ENCODE measurements at places on chromosomes 7 and 10. TPM values are rescaled to one million over a fixed set of nuclear protein-coding genes. Genes with fewer than 3 reads are reported as not detected.

GRCh38 chr10:58741673-58742072, 229.0 kb downstream of the BICC1 start:
- H3K36me3 ChIP-seq = no peaks in the 10 kb centered on the region
- no peak overlapping the region for H3K27ac ChIP-seq
- H3K27me3 ChIP-seq = no peaks in the 10 kb centered on the region
- peaks cover 4% of the 10 kb centered on the region for H3K4me1 ChIP-seq
- no peak overlapping the region for H3K4me3 ChIP-seq

- H3K4me1 ChIP-seq = no peaks in the 10 kb centered on the region
- DNase-seq = no peak
- H3K36me3 ChIP-seq = peaks cover 1% of the 10 kb centered on the region
- no peaks in the 10 kb centered on the region for H3K27me3 ChIP-seq
- H3K27ac ChIP-seq = no peak overlapping the region
Measured at GRCh38 chr10:11598712-11599397, 12.6 kb downstream of the USP6NL start.

CALHM1 gene
- total RNA-seq = not detected

INPP5F gene
- total RNA-seq = 14.3 TPM

- no peak for DNase-seq
- no peaks in the 10 kb centered on the region for H3K36me3 ChIP-seq
- H3K4me1 ChIP-seq = no peaks in the 10 kb centered on the region
- no peak overlapping the region for H3K4me3 ChIP-seq
Measured at GRCh38 chr7:156547884-156548561, 92.6 kb upstream of the RNF32 start.

DENND11 gene
- total RNA-seq = 24.1 TPM

- no peaks in the 10 kb centered on the region for H3K36me3 ChIP-seq
- no peak for DNase-seq
- H3K4me3 ChIP-seq = no peak overlapping the region
Measured at GRCh38 chr7:20698469-20698868, 83.0 kb downstream of the ABCB5 start.

DNA sequence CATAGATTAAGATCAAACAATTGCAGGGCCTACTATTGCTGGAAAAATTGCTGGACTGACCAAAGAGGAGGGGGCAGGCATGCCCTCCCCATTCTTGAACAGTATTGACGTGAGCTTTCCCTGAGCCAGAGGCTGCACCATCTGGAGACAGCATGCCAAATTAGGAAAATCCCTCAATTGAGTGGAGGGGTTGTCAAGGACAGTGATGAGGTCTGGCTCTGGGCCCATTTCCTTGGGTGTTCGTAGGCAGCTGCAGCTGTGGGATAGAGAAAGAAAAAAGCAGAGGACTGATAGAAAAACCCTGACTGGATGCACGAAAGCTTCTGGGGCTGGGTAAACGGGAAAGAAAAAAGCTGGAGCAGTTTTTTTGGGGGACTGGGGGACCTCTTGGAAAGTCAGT, 22.8 kb upstream of the ORC5 start:
- no peaks in the 10 kb centered on the region for H3K4me1 ChIP-seq
- no peak overlapping the region for H3K27ac ChIP-seq
- H3K4me3 ChIP-seq = no peak overlapping the region

TAS2R41 gene
- total RNA-seq = not detected

- no peak overlapping the region for H3K4me3 ChIP-seq
- no peaks in the 10 kb centered on the region for H3K36me3 ChIP-seq
- no peaks in the 10 kb centered on the region for H3K4me1 ChIP-seq
- H3K27me3 ChIP-seq = no peaks in the 10 kb centered on the region
- no peak for DNase-seq
Measured at GRCh38 chr7:121300685-121301420, 27.9 kb upstream of the WNT16 start.

DNA sequence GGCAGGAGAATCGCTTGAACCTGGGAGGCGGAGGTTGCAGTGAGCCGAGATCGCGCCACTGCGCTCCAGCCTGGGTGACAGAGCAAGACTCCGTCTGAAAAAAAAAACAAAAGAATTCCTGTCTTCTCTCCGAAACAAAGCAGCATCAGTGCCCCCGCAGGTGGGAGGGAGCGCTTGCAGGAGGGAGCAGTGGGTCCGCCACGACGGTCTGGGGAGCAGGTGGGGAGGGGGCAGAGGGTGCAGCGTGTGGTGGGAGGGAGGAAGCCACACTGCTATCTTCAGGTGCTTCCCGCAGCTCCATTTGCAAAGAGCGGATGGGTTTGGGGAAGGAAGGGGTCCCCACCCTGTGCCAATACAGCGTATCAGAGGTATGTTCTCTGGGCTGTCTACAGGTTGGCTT, 31.7 kb downstream of the LIMK1 start:
- no peak overlapping the region for H3K27ac ChIP-seq
- H3K4me1 ChIP-seq = no peaks in the 10 kb centered on the region
- H3K36me3 ChIP-seq = peaks cover 26% of the 10 kb centered on the region
- no peaks in the 10 kb centered on the region for H3K27me3 ChIP-seq

GRCh38 chr7:2496375-2496774, 20.2 kb upstream of the GRIFIN start:
- peaks cover 2% of the 10 kb centered on the region for H3K4me1 ChIP-seq
- no peak overlapping the region for H3K4me3 ChIP-seq
- no peaks in the 10 kb centered on the region for H3K27me3 ChIP-seq
- no peaks in the 10 kb centered on the region for H3K36me3 ChIP-seq

- H3K36me3 ChIP-seq = peaks cover 42% of the 10 kb centered on the region
- no peak overlapping the region for H3K27ac ChIP-seq
- H3K27me3 ChIP-seq = no peaks in the 10 kb centered on the region
- peaks cover 6% of the 10 kb centered on the region for H3K4me1 ChIP-seq
- no peak overlapping the region for H3K4me3 ChIP-seq
- no peak for DNase-seq
Measured at GRCh38 chr10:86449926-86450558, 71.5 kb downstream of the WAPL start.

DNA sequence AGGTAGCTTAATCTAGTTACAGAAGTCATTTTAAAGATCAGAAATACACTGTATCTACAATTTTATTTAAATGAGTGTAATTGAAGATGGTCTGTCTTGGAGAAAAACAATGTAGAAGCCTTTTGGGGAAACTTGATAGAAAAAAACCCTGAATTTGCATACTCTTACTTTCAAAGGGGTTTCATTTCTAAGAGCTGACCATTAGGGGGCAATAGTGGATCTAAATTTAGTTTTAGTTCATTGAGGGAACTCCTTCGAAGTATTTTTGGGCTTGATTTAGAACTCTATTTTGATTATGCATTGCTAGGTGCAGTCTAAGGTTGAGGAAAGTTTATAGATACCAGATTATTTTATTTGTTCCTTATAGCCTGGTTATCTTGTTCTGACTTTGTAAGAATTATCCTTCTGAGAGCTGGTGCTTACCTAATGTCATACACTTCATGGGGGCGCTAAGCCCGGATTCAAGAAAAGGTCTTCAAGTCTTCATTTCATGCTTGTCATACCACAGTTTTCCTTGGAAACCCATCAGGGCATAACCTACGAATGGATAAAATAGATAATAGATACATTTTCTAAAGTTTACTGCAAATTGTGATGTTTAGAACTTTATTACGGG, 69.1 kb upstream of the MXI1 start:
- DNase-seq = no peak
- peaks cover 6% of the 10 kb centered on the region for H3K4me1 ChIP-seq
- H3K4me3 ChIP-seq = no peak overlapping the region
- peaks cover under 1% of the 10 kb centered on the region for H3K36me3 ChIP-seq
- no peaks in the 10 kb centered on the region for H3K27me3 ChIP-seq

DNA sequence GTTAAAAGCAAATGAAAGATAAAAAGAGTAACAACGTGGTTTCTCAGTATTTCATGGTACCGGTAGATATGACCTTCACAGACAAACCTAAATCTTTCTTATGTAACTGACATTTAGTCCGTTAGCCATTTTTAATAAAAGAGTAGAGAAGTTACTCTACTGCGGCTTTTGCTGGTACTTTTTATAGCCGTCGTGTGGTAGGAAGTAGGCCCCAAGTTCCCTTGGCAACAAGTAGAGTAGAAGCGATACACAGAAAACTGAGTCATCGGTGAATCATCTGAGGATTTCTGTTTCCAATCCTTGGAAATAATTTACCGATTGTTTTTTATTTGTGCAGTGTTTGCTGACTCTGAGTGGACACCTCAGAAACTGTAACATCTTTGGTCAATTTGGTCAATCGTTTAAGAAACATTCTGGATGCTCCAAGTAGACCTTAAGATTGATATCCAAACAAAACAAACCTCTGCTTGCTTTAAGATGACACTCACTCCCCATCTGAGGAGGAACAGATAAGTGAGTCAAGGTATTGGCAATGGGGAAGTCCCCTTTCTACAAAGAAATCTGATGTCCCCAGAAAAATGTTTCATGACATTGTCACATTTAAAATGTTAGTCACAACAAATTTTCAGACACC, 63.9 kb upstream of the AHR start:
- H3K4me1 ChIP-seq = no peaks in the 10 kb centered on the region
- H3K36me3 ChIP-seq = no peaks in the 10 kb centered on the region
- H3K27ac ChIP-seq = no peak overlapping the region
- H3K4me3 ChIP-seq = no peak overlapping the region
- H3K27me3 ChIP-seq = no peaks in the 10 kb centered on the region

SLC39A12 gene
- total RNA-seq = not detected

GPRIN2 gene
- total RNA-seq = 23.2 TPM

AKR1B15 gene
- total RNA-seq = not detected

GRCh38 chr10:33180390-33180789, 154.1 kb downstream of the NRP1 start:
- H3K4me1 ChIP-seq = no peaks in the 10 kb centered on the region
- H3K36me3 ChIP-seq = peaks cover 24% of the 10 kb centered on the region
- no peak overlapping the region for H3K4me3 ChIP-seq
- no peak for DNase-seq

DNA sequence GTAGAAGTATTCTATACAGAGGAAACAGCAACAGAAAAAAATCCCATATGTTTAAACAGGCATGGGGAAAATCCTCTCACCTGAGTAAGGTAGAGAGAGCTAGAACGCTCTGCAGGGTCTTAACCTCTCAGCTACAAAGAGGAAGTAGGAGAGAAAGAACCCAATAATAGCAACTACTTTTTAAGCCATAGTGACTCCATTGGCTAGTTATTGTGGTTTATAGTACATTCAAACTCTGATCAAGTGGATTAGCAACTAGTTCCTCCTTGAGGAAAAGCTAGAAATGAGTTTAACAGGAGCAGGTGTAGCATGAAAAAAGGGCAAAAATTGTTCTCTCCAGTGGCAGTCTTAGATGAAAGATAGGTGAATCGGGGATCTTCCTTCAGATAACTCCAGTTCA, 89.7 kb downstream of the HGF start:
- H3K4me1 ChIP-seq = no peaks in the 10 kb centered on the region
- H3K27me3 ChIP-seq = no peaks in the 10 kb centered on the region
- H3K27ac ChIP-seq = no peak overlapping the region
- no peaks in the 10 kb centered on the region for H3K36me3 ChIP-seq
- H3K4me3 ChIP-seq = no peak overlapping the region

DNA sequence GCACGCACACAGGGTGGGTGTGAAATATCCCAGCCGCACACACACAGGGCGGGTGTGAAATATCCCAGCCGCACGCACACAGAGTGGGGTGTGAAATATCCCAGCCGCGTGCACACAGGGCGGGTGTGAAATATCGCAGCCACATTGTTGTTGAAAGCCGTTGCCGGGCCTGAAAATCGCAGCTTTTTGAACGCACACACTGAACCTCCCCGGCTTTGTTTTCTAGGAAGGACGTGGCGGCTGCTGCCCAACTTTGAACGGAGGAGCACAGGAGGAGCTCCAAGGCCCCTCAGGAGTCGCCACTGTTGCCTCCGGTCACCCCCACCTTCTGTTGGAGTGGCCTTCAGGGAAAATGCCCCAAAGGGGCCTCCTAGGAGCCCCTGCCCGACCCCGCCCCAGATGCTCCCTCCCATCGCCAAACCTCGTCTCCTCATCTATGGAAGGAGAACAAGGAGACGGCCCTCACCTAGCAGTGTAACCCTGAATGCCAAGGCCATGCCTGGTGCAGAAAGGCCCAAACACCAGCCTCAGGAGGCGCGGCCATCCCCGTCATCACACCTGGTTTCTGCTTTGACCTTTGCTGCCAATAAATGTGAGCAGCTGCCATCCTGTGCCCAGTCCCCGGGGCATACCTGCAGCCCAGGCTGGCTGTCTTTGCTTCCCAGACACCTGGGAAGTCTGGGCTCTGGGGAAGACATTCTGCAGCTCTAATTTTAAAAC, 318.6 kb downstream of the PTPRN2 start:
- no peaks in the 10 kb centered on the region for H3K27me3 ChIP-seq
- no peaks in the 10 kb centered on the region for H3K4me1 ChIP-seq
- H3K36me3 ChIP-seq = no peaks in the 10 kb centered on the region

RHOBTB1 gene
- total RNA-seq = 27.2 TPM

IDI2 gene
- total RNA-seq = 0.18 TPM

GRCh38 chr7:157358753-157359096, 21.9 kb downstream of the DNAJB6 start:
- DNase-seq = no peak
- peaks cover 12% of the 10 kb centered on the region for H3K36me3 ChIP-seq
- H3K4me1 ChIP-seq = peaks cover 2% of the 10 kb centered on the region
- H3K27me3 ChIP-seq = no peaks in the 10 kb centered on the region

PAX4 gene
- not detected for total RNA-seq

TES gene
- 105 TPM for total RNA-seq

- no peak for DNase-seq
- H3K4me3 ChIP-seq = no peak overlapping the region
- peaks cover 2% of the 10 kb centered on the region for H3K27me3 ChIP-seq
- H3K27ac ChIP-seq = no peak overlapping the region
- H3K36me3 ChIP-seq = no peaks in the 10 kb centered on the region
Measured at GRCh38 chr7:155971180-155971770, 159.0 kb upstream of the SHH start.

DNA sequence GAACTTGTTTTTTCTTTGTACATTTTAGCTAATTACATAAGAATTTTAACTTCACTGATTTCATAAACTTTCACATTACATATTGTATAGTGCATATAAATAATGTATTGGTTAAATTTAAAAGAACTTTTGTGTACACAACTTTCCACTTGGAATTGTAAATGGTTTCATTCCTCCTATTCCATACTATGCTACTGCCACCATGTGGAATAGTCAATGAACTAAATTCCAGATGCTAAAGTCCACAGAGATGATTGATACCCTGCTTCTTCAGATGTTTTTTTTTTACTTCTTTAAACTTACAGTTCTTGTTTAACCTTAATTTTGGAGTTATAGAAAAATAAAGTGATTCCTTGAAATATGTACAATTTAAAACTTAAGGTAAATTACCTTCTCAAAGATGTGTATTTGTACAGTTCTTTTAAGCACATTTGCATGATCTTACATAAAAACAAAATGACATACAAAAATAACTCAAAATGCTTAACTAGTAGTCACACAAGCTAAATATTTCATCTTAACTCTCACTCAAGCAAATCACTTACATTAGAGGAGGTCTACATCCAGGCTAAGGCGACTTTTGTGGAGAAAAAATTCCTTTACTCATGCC, 247.6 kb upstream of the HGF start:
- no peaks in the 10 kb centered on the region for H3K4me1 ChIP-seq
- H3K4me3 ChIP-seq = no peak overlapping the region
- no peak overlapping the region for H3K27ac ChIP-seq
- no peaks in the 10 kb centered on the region for H3K27me3 ChIP-seq

GRCh38 chr7:42017349-42017986, 219.5 kb downstream of the GLI3 start:
- H3K4me3 ChIP-seq = no peak overlapping the region
- H3K27ac ChIP-seq = no peak overlapping the region
- no peak for DNase-seq
- H3K36me3 ChIP-seq = no peaks in the 10 kb centered on the region
- no peaks in the 10 kb centered on the region for H3K4me1 ChIP-seq
- H3K27me3 ChIP-seq = no peaks in the 10 kb centered on the region

ADAP1 gene
- total RNA-seq = 34.2 TPM

AGAP9 gene
- total RNA-seq = 4.4 TPM

TRIM50 gene
- total RNA-seq = 0.34 TPM

Measured in lung (tissue), 17 donors.